Prostate gland (tissue), 2 donors: ENCODE measurements at places on chromosomes 3 and 15.
A peak's percentile ranks its signal among the peaks of the same experiment; 100 is the strongest.

- DNase-seq, result no peak
Measured at GRCh38 chr3:138653567-138653966, 45.0 kb downstream of the FAIM start.

- DNase-seq, result no peak
Measured at GRCh38 chr3:147416931-147417330, 7.8 kb downstream of the ZIC1 start.

- DNase-seq, result peak; percentile 28
Measured at GRCh38 chr15:95659656-95660055, 670.8 kb upstream of the NR2F2 start.

GRCh38 chr3:140816372-140817195, 125.1 kb upstream of the SLC25A36 start:
- DNase-seq, result no peak
